GM04504 (cell line): ENCODE measurements at places on chromosomes 11 and 22.

GRCh38 chr22:27113211-27113635, 455.8 kb downstream of the MIAT start:
- DNase-seq = peak; percentile 92

- no peak for DNase-seq
Observed at GRCh38 chr22:22841598-22841997, 46.0 kb upstream of the IGLL5 start.

DNA sequence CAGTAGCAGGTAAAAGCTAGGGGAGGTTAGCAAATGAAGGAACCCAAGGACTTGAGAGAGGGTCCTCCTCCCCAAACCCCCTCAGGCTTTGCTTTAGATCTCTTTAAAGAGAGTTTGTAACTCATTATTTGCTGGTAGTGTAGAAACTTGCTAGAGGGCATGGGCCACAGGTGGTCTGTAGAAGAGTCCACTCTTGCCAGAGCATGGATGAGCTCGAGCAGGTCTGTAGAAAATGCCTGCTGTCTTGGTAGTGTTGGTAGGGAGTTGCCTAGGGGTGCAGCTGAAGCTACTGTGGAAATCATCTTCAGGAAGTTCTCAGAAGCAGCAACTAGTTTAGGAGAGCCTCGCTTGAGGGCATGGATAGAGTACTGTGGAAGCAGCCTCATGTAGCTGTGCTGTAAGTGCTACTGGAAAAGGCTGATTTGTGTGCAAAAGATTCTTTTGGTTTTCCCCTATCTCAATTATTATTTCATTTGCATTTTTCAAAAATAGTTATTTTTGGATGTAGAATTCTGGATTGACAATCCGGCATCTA, 104.3 kb downstream of the TMEM135 start:
- no peak for DNase-seq

DNA sequence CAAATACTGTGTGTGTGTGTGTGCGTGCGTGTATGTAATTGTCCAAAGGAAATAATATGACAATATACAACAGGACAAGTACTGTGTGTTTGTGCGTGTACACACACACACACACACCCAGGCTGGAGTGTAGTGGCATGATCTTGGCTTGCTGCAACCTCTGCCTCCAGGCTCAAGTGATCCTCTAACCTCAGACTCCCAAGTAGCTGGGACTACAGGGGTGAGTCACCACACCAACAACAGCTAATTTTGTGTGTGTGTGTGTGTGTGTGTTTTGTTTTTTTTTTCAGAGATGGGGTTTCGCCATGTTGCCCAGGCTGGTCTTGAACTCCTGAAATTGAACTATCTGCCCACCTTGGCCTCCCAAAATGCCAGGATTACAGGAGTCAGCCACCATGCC, 61.5 kb downstream of the NUP98 start:
- no peak for DNase-seq

DNA sequence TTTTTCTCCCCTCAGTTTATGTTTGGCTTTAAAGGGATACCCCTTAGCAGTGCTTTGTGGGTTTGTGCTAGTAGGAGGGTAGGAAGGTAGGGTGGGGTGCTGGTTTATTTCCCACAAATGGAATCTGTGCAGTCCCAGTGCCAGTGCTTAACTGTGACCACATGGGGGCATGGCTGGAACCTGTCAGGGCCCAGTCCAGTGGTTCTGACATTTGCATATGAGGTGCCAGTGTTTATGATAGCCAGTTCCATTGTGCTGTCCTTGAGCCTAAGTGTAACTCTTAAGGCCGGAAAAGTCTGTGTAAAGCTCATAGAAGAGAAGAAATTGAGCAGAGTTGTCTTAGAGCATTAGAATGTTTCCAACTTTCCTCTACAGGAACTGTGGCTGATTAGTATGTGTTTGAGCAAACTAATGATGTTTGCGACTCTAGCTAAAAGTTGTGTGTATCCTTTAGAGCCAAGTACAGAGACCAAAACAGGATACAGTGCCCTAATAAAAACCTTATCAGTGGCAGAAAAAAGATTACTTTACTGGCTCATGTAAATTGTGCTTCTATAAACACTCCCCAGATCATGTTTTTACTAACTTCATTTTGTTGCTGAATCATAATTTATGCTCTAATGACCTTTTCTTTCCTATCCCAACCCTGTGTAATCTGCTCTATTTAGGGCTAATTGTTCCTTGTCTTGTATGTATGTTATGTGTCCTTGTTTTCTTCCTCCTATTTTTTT, 38.1 kb downstream of the DIXDC1 start:
- no peak for DNase-seq

DNA sequence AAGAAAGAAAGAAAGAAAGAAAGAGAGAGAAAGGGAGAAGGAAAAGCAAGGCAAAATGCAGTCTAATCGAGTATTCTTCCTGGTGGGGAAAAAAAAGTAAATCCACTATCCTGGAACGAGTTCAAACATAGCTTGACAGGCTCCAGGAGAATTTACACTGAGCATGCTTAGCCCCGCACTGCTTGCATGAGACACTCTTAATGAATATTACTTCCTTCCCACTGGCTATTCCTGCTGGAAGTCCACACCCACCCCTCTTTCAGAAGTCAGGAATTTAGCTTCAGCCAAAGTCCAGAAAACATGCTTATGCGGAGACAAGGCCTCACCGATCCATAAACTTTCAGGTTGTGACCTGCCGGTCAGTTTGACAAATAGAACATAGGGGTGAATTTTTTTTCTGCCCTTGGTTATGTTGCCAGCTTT, 251.8 kb upstream of the BLID start:
- peak; percentile 8 for DNase-seq

DNA sequence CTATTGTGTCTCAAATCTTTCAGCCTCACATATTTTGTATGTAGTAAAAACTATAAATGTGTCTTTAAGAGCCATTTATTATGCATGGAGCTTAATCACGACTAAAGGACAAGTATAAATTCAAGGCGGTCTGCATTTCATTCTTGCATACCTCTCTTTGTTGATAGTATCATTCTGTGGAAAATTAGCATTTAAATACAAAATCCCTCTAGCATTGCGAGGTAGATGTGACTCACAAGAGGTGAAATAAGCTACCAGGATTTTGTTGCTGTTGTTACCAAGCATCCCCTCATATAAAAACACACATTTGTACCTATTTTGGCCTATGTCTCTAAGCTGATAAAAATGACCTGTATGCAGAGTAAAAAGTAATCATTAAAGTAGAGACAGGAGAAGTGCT, 537.4 kb upstream of the LUZP2 start:
- DNase-seq = no peak

DNA sequence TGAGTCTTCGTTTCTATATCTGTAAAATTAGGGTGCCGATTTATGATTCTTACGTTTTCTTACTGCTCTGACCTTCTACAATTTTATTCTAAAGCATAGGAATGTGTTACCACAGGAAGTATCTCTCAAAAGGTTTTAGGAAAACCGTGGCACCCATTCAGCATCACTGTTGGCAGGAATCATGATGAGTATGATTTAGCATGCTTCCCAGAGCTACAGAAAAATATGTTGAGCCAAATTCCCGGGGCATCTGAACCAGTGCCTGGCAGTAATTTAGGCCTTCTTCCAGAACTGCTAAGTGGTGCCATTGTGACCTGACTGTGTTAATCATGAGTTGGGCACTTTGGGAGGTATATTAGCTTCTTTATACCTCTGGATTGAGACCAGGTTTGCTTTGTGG, 605.0 kb upstream of the RAG2 start:
- DNase-seq = no peak

DNA sequence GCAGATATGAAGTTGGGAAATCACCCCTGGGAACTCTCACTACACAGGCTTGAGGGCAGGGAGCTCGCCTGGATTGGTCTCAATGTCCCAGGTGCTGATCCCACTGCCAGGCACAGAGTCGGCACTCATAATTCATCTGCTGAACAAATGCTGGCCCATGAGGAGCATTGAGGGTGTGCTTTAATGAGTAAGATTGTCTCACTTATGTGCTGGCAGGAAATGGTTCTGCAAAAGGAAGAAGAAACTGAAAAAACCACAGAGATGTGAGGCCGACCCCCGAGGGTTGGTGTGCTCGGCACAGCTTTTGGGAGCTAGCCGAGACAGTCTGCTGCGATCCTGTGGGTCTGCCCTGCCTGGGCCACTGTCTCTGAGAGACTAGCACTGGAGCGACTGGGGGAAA, 9.4 kb downstream of the PLAAT2 start:
- DNase-seq = no peak

DNA sequence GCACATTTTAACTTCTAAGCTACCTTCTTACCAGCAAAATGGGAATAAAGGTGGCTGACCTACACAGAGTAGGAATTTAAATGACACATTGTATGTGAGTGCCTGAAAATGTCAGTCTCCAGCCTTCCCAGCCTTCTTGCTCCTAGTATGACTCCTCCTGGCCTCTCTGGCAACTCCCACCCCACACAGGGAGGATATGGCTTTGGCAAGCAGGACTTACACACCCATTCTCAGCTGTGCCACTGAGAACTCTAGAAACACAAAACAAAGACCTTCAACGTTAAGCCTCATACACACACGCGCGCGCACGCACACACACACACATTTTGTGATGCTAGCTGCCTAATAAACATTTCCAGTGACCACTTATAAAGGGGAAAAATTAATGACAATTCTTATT, 65.8 kb downstream of the PACSIN2 start:
- no peak for DNase-seq

- DNase-seq = peak; percentile 76
Observed at GRCh38 chr11:118621071-118621783, 13.8 kb downstream of the PHLDB1 start.

DNA sequence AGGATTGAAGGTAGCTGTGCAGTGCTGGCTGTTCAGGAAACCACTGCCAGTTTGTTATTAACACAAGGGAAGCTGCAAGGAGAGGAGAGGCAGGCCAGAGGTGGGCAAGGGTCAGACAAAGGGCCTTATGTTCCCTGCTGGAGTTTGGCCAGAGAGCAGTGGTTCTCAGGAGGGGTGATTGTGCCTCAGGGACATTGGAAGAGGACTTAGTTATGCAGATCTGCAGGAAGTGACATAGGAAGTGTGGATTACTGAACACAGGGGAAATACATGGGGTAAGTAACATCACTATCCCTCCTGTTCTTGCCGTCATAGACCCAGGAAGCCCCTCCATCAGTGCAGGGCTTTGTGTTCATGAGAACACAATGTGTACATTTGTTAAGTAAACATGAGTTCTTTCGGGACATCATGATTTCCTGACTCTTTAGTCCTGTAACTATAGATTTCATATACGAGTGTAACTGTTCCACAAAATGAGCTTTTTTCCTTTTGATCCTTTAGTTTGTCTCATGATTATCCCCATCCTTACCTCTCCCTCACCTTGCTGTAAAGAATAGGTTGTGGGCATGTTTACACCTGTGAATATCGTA, 5.9 kb downstream of the SRRD start:
- DNase-seq = no peak

DNA sequence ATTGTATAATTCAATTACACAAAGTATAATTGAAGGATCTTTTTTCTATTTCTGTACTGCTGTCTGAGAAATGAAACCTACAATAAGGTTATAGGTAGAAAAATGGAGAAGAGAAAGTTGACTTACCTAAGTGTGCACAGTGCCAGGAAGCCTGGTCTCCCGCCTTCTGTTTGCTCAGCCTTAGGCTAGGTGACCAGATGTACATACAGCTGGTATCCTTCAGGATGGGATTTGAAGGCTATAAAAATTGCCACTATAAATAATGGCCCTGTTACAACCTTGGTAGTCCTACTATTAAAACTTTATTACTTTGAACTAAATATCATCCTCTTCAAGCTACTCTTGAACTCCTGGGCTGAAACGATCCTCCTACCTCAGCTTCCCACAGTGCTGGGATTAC, 19.7 kb downstream of the OR51E2 start:
- no peak for DNase-seq

DNA sequence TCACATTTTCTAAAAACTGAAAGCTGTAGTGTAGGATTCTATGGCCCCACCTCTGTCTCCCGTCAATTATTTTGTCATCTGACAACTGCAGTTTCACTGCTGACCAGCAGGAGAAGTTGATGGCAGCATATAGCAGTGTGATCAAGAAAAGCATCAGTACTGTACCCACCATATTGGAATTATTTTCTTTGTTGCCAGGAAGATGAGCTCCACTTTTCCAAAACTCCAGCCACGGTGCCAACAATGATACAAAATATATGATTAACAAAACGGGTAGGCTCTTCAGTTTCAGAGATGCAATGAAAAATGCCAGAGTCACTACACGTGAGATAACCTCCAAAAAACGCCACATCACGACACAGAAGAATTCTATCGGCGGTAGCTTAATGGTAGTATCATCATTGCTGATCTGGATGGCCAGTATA, 41.3 kb downstream of the XKR3 start:
- DNase-seq = no peak

GRCh38 chr11:122796128-122796717, 42.1 kb upstream of the CRTAM start:
- DNase-seq = no peak

DNA sequence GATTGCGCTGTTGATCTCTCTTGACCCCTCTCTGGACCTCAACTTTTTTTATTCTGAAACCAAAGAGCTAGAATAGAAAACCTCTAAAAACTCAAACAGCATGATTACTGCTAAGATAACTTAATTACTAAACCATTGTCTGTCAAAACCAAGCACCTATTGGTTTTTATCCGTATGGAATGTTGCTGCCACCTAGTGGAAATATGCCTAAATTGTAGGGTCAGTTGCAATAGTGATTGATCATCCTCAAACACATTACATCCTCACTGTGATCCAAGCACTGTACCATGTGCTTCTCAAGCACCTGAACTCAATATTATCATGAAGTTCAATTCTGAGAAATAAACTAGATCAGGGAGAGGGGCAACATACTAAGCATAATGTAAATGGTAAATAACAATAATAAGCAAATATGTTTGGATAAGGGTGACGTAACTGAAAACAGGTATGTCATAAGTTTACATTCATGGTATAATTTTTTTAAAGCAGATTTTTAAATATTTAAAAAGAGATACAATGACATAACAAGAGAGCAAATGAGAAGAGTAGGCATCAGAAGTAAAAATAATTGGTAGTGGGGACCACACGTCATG, 3.8 kb upstream of the OR5A2 start:
- peak; percentile 9 for DNase-seq

DNA sequence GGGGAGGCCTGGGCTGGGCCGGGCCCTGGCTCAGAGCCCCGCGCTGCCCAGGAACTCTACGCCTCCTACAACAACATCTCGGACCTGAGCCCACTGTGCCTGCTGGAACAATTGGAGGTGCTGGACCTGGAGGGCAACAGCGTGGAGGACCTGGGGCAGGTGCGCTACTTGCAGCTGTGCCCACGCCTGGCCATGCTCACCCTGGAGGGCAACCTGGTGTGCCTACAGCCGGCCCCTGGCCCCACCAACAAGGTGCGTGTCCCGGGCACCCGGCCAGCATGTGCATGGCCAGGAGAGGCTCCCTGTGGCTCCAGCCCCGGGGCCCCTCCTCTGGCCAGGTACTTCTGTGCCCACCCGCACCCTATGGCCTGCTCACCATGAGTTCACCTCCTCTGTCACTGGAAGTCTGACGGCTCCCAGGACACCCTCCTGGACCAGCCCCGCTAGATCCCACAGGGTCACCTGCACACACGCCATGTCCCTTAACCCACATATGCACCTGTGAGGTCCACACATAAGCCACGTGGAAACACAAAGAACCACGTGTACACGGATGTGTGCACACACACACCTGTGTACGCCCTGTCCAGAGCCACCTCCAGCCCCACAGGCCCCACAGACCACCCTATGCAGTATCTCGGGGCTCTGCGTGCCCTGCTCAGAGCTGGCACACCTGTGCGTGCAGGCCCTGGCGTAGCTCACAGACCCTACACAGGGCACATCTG, 10.4 kb downstream of the LMNTD2 start:
- DNase-seq = no peak
